ENCODE measurements at places on chromosomes 12 and 14. TPM values are rescaled to one million over a fixed set of nuclear protein-coding genes. Genes with fewer than 3 reads are reported as not detected.

- no peak for DNase-seq
Observed at GRCh38 chr12:120825337-120825736, 78.8 kb downstream of the SPPL3 start.

GALNT6 gene
- total RNA-seq: 32.2 TPM

DNA sequence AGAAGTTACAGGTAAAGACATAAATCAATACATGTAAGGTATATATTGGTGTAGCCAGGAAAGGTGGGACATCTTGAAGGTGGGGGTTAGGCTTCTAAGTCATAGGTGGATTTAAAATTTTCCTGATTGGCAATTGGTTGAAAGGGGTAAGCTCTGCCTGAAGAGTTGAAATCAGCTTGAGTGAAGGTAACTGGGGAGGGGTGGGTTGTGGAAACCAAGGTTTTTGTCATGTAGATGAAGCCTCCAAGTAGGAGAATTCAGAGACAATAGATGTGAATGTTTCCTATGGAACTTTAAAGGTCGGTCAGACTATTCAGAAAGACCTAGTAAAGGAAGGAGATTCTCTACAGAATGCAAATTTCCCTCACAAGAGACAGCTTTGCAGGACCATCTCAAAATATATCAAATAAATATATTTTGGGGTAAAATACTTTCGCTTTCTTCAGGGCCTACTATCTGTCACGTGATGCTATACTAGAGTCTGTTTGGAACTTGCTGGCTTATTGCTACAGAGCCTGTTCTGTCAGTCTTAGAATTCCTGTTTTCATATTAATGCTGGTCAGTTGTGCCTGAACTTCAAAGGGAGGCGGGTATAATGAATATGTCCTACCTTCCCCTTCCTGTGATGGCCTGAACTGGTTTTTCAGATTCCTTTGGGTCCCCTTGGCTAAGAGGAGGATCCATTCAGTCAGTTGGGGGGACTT is 20.6 kb upstream of the SPATA7 start:
- DNase-seq: no peak

LRRC9 gene
- under 0.01 TPM for total RNA-seq

C12orf50 gene
- total RNA-seq: not detected

DNA sequence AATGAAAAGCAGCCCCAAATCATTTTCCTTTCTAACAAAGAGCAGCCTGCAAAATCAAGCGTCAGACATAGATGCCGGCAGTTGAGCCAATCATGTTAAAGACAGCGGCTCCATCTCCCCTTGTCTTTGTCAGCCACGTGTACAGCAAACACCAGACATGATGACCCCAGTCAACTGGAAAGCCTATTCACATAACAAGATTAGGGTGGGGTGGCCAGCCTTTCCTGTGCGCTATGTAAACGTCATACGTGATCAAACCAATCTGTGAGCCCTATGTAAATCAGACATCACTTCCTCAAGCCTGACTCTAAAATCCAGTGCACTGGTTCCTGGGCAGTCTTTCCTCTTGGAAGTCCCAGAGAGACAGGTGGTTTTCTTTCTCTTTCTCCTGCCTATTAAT is 9.9 kb upstream of the FICD start:
- DNase-seq: no peak

DNA sequence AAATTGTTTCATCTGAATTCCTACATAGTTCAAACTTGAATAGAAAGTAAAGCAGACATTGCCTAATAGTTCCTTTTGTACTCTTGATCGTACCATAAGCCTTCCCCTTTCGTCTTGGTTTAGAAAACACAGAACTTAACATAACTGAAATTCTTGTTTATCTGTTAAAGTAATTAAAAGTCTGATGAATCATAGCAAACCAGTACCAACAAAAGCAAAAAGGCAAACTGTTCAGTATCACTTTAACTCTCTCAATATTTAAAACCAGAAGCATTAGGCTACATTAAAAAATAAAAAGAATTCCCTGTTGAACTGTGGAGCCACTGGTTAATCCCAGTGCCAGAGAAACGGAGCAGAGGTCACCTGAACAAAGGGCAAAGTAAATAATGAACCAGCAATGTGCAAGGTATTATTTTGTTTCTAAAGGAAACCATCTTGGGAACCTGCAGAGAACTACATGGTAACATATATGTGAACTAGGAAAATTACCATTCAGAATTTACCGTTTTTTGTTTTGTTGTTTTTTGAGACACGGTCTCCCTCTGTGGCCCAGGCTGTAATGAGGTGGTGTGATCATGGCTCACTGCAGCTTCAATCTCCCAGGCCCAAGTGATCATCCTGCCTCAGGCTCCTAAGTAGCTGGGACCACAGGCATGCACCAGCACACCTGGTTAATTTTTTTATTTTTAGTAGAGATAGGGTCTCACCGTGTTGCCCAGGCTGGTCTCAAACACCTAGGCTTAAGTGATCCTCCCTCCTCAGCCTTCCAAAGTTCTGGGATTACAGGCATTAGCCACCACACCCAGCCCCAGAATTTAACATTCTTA is 17.1 kb upstream of the HIGD1C start:
- peak; percentile 85 for DNase-seq

DNA sequence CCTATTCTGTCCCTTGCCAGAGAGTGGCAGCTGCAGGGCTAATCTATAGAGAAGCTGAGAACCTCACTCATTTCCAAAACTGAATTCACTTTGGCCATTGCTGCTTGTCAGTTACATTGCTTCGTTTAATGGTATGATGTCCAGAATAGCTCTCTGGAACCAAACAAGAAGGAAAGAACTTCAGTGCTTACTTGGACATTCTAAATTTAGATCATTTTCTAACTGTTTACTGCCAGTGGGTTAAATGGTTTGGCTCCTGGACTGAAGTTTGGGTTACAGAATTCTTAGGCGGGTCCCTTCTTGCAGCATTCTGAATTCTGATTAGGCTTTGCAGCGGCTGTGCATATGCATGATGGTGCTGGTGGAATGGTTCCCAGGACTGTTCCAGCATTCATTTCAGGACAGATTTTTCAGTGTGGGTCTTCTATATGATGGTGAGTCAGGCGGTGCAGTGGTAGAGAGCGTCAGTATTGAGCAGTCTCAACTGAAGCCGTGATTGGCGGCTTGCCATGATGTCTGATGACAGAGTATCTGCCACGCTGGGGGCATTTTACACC is 148.7 kb downstream of the DYRK2 start:
- no peak for DNase-seq

DNAJC22 gene
- total RNA-seq: 2.6 TPM

DNA sequence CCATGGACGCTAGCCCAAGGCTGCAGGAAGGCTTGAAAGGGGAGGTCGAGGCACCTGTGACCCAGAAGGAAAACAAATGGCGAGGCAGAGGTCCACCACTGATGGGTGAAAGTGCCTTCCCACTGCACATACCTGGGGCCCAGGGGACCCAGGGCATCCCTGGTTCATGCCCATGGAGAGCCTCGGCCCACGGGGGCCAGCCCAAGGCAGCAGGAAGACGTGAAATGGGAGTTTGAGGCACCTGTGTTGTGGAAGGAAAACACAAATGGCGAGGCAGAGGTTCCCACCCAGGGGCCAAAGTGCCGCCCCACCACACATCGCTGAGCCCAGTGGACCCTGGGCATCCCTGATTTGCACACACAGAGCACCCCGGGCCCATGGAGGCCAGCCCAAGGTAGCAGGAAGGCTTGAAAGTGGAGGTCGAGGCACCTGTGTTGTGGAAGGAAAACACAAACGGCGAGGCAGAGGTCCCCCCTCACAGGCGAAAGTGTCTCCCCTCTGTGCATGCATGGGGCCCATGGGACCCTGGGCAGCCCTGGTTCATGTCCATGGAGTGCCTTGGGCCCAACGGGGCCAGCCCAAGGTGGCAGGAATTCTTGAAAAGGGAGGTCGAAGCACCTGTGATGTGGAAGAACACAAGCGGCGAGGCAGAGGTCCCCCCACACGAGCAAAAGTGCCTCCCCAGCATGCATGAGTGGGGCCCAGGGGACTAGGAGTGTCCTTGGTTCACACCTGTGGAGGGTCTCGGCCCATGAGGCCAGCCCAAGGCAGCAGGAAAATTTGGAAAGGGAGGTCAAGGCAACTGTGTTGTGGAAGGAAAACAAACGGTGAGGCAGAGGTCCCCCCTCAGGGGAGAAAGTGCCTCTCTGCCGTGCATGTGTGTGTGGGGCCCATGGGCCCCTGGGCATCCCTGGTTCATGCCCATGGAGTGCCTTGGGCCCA is 383.3 kb downstream of the ALG10 start:
- no peak for DNase-seq

NFATC4 gene
- 56.4 TPM for total RNA-seq

- DNase-seq: peak; percentile 82
Observed at GRCh38 chr12:56189918-56190694, 823 bp upstream of the SMARCC2 start.

- no peak for DNase-seq
Observed at GRCh38 chr12:6957741-6958608, 6.8 kb downstream of the PTPN6 start.

DNA sequence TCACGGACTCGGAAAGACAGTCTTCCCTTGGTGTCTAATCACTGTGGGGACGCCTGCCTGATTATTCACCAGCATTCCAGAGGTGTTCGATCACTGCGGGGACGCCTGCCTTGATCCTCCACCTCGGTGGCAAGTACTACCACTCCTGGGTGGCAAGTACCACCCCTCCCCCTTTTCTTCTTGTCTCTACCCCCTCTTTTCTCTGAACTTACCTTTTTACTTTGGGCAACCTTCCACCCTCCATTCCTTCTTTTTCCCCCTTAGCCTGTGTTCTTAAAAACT is 12.0 kb upstream of the LGMN start:
- no peak for DNase-seq
